ENCODE measurements at places on chromosomes 12 and 14.

DNA sequence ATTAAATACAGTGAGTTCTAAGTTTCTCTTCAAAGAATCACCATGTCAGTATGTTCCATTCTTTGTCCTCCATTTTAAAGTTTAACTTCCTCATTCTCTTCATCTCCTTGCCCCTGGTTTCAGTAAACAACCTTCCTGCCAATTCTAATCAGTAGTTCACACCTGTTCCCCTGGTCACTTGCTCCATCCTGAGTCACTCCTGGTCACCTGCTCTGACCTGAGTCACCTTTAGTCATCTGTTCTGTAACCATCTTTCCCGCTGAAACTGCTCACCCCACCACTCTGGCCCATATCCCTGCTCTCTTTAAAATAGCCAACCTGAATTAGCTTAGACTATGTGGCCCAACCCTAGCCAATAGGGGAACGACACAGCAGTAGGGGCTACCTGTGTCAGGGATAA is 1447.4 kb upstream of the TMEM132C start:
- no peak for DNase-seq

DNA sequence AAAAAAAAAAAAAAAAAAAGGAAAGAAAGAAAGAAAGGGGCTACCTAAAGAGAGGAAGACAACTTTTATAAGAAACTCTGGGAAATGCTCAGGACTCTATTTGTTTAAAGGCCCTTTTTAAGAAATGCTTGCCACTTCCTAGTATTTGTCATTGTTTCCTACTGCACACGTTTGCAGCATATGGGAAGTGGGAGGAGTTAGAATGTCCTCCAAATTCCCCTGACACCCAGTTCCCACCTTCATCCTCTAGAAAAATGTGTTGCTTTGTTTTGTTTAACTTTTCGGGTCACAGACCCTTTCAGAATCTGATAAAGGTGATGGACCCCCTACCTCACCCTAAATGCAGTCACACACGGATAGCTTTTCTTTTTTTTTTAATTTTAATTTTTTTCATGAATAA is 40.8 kb downstream of the NINJ2 start:
- no peak for DNase-seq

DNA sequence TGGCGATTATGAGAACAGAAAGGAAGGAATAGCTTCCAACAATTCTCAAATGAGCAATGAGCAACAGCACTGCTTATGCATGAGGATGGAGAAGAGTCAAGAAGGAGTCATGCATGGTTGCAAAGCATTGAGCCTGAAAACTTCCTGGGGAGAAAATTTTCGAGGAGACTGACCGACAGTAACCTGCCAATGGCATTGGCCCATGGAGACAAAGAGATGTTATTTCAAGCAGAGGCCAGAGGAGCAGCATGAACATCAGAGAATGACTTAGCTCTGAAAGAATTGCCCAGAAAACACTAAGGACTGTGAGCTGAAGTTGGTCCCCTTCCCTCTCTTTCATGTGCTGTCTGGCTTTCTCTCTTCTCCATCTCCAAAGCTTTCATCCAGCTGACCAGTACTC is 343.4 kb downstream of the ADAMTS20 start:
- DNase-seq: no peak

DNA sequence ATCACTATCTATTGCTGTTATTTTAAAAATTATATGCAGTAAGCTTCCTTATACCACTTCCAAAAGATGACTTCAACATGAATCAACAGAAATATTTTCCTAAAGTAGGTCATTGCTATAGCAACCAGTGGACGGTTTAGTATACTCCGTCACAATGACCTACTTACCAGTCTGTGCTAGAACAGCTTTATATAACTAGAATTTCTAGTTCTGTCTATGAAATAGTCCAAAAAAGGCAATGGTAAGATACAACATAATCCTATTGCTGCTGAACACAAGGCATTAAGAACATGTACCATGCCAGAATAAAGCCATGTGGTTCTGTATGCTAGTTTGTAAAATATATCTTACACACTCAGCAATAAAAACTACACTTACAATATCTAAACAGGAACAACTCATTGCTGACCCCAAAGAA is 40.7 kb upstream of the MTERF2 start:
- peak; percentile 13 for DNase-seq

DNA sequence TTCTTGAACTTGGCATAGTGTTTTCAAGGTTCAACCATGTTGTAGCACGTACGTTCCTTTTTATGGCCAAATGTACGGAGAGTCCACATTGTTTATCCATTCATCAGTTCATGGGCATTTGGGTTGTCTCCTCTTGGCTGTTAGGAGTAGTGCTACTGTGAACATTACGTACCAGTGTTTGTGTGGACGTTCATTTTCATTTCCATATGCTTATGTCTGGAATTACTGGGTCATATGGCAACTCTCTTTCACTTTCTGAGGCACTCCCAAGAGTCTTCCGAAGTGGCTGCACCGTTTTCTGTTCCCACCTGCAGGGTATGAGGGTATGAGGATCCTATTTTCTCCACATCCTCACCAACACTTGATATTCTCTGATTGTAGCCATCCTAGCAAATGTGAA is 49.1 kb upstream of the TSPAN9 start:
- DNase-seq: no peak

DNA sequence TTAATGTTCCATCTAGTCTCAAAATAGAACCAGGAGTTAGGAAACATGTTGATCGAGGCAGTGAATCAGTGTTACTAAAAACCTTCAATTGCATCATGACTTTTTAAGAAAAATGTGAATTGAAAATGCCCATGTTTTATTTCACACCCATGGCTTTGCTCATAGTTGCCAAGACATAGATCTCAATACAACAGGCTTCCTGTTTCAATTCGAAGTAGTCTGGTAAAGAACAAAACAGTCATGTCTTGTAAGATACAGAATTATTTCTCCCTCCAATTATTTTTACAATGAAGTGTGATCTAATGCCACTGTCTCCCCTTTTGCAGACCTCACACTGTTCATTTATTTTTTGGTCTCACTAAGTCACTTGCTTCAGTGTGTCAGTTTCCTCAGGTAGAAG is 44.6 kb upstream of the FAR2 start:
- DNase-seq: no peak

GRCh38 chr12:46360908-46361666 is 11.5 kb downstream of the SLC38A2 start:
- DNase-seq: no peak

- no peak for DNase-seq
Observed at GRCh38 chr12:19220205-19220604, 90.7 kb downstream of the PLEKHA5 start.

- DNase-seq: no peak
Observed at GRCh38 chr14:88043529-88044443, 38.9 kb downstream of the GPR65 start.

- no peak for DNase-seq
Observed at GRCh38 chr14:80575763-80576162, 364.5 kb upstream of the DIO2 start.

DNA sequence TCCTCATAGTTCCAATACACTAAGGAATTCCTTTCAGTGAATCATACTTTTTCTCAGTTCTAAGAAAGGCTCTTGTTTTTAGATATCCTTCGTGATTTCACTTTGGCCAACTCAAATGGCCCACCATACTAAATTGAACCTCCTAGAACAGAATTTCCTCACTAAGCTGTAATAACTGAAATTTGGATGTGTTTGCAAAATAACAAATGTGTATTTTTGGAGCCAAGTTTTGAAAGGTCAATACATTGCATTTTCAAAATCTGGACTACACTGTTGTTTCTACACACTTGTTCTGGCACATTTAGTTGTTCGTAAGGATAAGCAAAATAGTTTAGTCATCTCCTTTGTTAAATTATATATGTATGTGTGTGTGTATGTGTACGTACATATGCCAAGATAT is 439.0 kb upstream of the STXBP6 start:
- no peak for DNase-seq

GRCh38 chr12:103600967-103601728 is 14.1 kb downstream of the STAB2 start:
- DNase-seq: no peak

GRCh38 chr12:78199926-78200325 is 369.2 kb downstream of the NAV3 start:
- no peak for DNase-seq

GRCh38 chr12:20270557-20270956 is 97.8 kb upstream of the PDE3A start:
- DNase-seq: no peak

GRCh38 chr14:87133073-87133801 is 859.7 kb downstream of the GALC start:
- no peak for DNase-seq

DNA sequence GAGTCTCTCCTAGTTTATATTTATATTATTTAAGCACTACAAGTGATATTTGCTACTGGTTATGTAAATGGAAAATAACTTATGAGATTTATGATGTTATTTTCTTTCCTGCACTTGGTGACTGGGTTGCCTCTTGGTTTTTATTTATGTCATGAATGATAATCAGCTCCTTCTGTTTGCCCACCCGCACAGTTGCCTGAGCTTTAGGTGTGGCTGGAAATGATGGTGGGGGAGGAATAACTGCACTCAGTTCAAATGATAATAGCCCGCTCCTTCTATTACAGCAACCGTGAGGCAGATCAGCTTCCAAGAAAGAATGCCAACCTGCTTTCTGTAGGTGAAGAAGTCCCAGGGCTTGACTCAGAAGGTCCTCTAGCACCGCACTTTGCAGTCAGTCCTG is 190.2 kb upstream of the CAND1 start:
- no peak for DNase-seq

- DNase-seq: no peak
Observed at GRCh38 chr12:47400266-47400665, 305.6 kb downstream of the RPAP3 start.

DNA sequence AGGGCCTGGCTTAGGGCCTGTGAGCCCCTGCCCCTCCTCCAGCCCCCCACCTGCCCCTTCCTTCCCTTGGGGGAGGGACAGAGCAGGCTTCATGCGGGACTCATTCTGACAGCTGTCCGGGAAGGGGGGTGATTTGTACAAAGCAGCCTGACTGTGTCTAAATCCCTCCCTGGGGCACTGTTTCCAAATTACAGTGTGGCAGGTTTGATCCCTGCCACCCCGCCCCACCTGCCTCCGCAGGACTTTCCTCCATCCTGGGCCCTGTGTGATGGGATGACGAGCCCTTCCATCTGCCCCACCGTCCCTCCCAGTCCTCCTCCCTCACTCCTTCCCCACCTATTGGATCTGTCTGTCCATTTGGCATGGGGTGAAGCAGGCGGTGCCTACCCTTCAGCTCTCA is 363.9 kb downstream of the BCL11B start:
- DNase-seq: no peak

GRCh38 chr12:59499774-59500173 is 96.1 kb upstream of the SLC16A7 start:
- no peak for DNase-seq

- peak; percentile 85 for DNase-seq
Observed at GRCh38 chr12:6554168-6555017, 1.4 kb downstream of the IFFO1 start.

DNA sequence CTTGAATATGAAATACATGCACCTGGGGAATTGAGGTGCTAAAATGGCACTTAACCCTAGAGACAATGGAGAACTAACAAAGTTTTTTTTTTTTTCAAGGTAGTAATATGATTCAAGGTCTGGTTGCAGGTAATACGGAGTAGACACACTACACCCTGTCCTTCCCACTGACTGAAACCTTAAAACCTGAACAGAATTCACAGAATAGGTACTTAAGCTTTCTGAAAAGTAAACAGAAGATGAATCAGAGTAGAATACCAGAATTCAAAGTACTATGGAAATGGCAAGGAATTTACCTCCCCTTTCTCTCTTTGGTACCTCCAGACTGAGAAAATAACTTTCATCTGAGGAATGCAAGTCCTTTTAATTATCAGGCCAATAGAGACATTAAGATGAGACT is 87.2 kb downstream of the PAPLN start:
- DNase-seq: no peak

DNA sequence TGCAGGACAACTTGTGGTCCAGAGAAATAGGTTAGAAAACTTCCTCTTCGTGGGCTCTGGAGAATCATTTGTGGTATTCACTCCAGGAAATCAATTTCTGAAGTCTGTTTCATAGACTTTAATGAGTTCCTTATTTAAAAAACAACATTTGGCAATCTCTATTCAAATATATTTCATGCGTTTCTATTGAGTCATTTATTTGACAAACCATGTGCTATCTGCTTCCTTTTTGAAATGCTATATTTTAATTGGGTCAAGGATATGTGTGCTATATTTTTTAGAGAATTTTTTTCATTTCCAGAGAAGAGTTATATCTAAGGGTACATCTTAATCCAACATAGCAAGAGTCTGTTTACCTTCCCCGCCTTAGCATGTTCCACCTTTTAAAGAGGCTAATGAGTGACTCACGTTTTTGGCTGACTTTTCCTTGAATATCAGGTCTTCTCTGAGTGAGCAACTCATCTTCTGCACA is 252.4 kb upstream of the EGLN3 start:
- DNase-seq: no peak

- DNase-seq: no peak
Observed at GRCh38 chr14:61699027-61699426, 3.7 kb downstream of the HIF1A start.
